ENCODE measurements at places on chromosomes 4 and X.

DNA sequence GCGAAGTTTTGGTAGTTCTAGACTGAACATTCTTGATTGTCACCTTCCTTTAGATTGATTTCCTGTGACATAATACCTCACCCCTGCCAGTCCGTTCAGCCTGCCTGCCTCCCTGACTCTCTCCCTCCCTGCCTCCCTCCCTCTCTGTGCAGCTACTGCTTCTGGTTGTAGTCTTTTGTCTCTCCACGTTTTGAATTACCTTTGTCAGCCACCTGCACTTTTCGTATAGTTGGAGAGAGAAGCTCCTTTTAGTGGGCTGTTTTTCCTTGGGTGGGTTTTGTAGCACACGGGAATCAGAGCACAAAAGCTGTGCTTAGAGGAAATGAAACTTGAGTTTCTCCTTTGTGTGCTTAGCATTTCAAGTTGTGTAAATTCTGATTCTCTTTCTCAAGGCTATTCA is 32.6 kb upstream of the MSMO1 start:
- DNase-seq = no peak

DNA sequence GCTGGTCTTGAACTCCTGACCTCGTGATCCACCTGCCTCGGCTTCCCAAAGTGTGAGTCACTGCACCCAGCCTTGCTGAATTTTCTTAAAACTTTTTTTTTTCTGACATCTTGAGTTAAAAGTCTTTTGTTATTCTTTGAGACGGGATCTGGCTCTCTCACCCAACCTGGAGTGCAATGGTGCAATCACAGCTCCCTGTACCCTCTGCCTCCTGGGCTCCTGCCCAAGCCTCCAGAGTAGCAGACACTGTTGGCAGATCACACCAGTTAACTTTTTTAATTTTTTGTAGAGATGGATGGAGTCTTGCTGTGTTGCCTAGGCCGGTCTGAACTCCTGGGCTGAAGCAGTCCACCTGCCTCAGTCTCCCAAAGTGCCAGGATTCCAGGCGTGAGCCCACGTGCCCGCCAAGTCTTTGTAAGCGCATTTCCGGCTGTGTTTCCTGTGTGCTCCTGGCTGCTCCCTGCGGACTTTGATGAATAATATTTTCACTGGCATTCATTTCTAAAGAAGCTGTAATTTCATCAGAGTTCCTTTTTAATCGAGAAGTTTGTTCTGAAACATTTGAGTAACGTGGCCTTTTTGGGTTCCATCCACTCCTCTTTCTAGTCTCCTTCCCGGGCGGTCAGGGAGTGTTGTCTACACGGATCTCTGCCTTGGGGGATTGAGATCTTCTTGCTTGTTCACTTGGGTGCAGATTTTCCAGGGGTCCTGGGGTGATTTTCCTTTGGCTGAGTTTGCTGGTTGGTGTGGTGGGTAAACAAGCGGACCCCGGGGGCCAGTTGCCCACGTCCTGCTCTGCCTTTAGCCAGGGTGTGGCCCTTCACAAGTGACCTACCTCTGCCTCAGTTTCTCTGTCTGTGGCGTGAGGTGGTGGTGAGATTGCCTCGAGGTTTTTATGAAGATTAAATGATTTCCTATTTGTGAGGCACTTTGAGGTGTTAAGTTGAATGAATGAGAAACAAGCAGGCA is 44.4 kb downstream of the PCGF3 start:
- no peak for DNase-seq

- no peak for DNase-seq
These were observed 235.3 kb downstream of the TENM3 start for GRCh38 chr4:182478475-182478874.

DNA sequence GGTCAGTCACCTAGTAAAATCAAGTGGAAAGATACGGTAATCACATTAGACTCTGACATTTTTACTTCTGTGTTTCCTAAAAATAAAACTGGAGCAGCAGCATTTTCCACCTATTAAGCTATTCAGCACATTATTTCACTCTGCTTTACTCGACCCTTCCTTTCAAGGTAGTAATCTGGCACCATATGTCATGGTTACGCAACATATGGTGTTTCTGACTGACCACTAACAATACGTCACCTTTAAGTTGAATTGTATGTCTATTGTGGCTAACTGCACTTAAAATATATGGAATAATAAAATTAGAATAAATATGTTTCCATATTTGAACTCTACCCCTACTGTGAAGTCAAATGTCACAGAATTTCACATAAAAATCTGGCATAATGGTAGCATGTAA is 168.8 kb downstream of the CDS1 start:
- no peak for DNase-seq

DNA sequence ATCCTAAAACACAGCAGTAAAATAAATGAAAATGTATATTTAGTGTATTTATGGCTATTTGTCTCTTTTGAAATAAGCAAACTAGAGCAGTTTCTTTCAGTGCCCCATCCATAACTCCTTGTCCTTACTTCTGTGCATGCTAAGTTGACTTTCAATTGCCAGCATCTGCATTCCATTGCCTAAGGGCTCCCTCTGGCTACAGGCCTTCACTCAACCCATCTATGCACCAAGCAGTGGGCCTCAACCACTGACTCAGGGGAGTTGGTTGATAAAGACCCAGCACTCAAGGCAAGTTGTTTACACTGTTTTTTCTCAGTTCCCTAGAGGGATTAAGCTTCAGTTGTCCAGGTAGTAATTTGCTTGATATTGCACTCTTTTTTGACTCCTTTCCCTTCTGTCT is 265.7 kb downstream of the IQCM start:
- DNase-seq = no peak

DNA sequence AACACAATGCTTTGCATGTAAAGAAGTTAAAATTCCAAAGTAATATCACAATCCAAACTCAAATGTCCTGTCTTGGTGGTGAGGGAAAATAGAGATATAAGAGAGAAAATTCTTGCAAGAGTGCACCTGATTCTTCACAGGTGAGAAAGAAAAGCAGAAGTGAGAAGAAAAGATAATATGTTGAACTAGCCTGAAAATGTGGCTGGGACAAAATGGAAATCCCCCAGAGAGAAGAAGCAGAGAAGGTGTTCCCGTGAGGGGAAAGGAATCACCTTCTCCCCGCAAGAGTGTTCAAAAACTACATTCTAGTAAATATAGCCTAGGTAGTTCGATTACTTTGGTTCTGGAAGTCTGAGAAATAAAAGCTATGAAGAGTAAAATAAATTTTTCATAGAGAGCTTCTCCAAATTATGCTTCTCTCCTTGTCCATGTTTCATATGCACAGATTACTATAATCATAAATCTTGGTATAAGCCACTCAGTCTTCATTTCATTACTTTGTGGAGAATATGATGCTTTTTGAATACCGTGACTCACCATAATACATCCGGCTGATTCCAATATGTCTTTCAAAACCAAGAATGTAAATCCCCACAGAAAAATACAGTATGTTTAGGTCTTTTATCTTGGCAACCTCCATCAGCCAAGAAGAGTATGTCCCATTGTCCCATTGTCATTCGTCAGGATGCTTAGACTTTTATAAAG is 63.1 kb downstream of the COX18 start:
- no peak for DNase-seq

DNA sequence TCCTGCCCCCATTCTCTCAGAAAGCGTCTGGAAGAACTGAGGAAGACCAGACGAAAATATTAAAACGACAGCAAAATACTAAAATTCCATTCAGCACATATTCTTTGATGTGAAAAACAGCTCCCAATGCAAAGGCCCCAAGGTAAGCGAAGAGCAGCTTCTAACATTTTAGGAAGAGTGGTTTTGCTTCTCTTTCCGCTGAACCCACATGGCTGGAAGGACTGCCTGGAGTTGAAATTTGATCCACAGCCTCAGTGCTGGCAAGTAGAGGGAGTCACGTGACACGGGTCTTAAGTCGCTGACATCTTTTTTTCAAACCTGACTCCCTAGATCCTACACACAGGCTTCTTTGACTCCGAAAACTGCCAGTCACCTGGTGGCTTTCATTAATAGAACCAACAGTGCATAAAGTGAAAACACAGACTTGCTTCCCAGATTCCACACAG is at the start of gene FAM13A:
Gene FAM13A (minus strand): TSS at position 233 of the 446 bp plus-strand sequence. CDS start 221 bp downstream, at position 12.
- DNase-seq = no peak

- no peak for DNase-seq
These were observed 24.2 kb upstream of the VSIG1 start for GRCh38 chrX:108020631-108021030.

Measured in activated effector memory CD4-positive, alpha-beta T cell treated with anti-CD3 and anti-CD28 coated beads, Interleukin-2, amount 50 U/mL, for 16 hours (primary cell).